Activated naive CD4-positive, alpha-beta T cell treated with anti-CD3 and anti-CD28 coated beads for 36 hours (primary cell): ENCODE measurements at places on chromosomes 6 and 20. TPM values are rescaled to one million over a fixed set of nuclear protein-coding genes. Genes with fewer than 3 reads are reported as not detected.

DNA sequence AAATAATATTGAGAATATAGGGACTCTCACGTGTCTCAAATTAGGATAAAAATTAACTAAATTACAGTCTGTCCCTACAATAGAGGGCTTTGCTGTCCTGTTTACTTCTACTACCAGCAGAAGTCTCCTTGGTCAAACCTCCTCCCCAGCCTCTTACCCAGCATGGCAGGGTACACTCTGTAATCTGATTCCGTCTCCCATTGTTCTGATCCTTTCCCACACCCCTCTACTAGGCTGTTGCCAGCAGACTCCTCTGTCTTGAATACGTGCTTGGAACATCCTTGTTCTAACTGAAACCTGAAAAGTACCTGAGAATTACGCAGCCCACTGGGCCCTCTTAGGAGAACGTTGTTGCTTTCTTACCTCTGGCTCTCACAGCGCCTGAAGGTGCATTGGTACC is 112.2 kb upstream of the PREP start:
- H3K36me3 ChIP-seq = no peaks in the 10 kb centered on the region
- no peak for DNase-seq
- peaks cover 27% of the 10 kb centered on the region for H3K27me3 ChIP-seq
- H3K4me1 ChIP-seq = no peaks in the 10 kb centered on the region

- H3K4me1 ChIP-seq = peaks cover 4% of the 10 kb centered on the region
- no peak for DNase-seq
- peak overlapping the region; percentile 21 for H3K27ac ChIP-seq
Observed at GRCh38 chr20:34943808-34944567, 11.6 kb downstream of the GSS start.

The HUS1B gene
- 0.67 TPM for total RNA-seq

GRCh38 chr6:142857796-142858555 is 87.0 kb downstream of the HIVEP2 start:
- no peak for DNase-seq
- H3K27me3 ChIP-seq = no peaks in the 10 kb centered on the region
- H3K36me3 ChIP-seq = peaks cover 14% of the 10 kb centered on the region
- H3K4me1 ChIP-seq = peaks cover 88% of the 10 kb centered on the region
- H3K4me3 ChIP-seq = peak overlapping the region; percentile 68

DNA sequence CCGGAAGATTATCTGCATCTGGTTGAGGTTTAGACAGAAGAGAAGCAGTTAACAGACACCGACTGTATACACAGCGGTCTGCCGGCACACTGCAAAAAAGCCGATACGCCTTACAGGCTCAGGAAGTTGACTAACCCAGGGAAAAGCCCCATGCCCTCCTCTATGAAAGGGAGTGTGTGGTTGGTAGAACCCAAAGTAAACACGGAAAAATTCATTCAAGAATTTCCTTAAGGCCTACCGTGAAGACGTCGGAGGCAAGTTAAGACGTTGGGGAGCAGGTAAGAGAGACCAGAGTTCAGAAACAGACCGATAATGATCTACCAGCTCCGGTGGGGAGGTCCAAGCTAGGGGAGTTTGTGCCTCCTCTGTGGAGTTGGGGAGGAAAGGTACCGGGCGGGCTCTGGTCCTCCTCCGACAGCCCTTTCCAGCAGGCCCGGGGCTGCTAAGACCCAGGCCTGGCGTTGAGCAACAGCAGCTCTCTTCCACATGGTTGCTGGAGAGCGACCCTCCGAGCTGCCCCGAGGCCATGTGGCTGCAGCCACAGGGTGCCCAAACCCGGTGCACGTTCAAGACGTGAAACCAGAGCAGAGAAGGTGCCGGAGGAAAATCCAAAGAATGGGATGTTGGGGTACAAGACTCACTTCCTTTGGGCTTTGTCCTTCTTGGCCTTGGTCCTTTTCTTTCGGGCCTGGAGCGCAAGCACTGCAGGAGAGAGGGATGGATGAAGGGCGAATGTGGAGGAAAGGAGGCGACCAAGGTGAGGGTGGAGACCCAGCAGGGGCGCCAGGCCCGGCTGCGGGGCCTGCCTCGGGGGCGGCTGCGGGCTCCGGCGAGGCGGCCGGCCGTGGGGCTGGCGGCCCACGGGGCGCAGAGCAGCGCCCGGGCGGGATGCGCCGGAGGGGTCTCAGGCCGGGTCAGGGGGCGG is 809 bp downstream of the SRPK1 start:
- peaks cover 28% of the 10 kb centered on the region for H3K36me3 ChIP-seq
- DNase-seq = peak; percentile 78
- H3K27ac ChIP-seq = peak overlapping the region; percentile 98
- H3K4me3 ChIP-seq = peak overlapping the region; percentile 99

- H3K4me1 ChIP-seq = peaks cover 5% of the 10 kb centered on the region
- H3K36me3 ChIP-seq = peaks cover 31% of the 10 kb centered on the region
- DNase-seq = no peak
Observed at GRCh38 chr6:20811109-20811761, 277.0 kb downstream of the CDKAL1 start.

DNA sequence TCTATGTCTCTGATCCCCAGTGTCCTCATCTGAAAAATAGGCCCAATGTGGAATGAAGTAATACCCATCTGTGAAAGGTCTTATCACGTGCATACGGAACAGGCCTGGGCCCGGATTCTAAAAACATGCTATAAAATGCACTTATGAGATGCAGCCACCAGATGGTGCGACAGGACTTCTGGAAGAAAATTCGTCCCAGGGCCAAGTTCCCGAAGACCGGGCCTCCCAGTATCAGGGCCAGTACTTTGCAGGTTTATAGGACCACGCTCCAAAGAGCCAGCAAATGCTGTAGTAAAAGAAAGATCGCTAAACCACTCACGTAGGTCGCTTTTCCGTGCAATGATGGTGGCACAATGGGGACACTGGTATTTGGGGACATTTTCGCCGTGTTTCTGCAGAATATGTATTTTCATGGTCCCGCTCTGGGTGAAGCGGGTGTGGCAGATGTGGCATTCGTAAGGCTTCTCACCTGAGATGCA is 10.6 kb downstream of the CTCFL start:
- no peak overlapping the region for H3K4me3 ChIP-seq
- no peaks in the 10 kb centered on the region for H3K36me3 ChIP-seq

DNA sequence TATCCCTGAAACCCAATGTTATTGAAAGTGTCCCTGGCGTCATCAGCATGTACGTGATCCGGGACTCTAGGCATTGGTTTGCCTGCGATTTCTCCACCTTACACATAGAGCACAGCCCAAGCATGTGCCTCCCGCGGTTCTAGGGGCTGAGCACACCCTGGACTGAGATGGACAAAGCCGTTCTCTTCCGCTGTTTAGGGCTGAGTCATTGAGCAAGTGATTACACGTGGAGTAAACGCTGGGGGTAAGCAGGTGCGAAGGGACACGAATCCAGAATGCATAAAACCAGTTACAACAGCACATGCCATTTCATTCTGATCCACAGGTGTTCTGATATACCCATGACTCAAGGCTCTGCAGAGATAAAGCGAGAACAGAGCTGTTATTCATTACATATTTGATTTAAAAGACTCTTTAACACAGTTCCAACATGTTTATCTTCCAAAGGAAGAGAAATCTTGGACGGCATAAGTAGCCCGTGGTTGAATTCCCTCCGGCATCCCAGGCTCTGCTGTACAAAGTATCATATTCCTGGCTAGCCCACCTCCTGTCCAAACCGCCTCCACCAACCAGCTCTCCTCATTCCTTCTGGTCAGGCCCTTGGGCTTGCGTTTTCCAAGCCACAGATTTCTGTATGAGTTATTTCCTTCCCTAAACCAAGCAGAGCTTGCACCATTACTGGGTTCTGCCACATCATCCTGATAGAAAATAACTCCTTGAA is 36.1 kb upstream of the THBS2 start:
- no peaks in the 10 kb centered on the region for H3K36me3 ChIP-seq
- no peak overlapping the region for H3K4me3 ChIP-seq
- no peak for DNase-seq
- H3K27ac ChIP-seq = no peak overlapping the region

DNA sequence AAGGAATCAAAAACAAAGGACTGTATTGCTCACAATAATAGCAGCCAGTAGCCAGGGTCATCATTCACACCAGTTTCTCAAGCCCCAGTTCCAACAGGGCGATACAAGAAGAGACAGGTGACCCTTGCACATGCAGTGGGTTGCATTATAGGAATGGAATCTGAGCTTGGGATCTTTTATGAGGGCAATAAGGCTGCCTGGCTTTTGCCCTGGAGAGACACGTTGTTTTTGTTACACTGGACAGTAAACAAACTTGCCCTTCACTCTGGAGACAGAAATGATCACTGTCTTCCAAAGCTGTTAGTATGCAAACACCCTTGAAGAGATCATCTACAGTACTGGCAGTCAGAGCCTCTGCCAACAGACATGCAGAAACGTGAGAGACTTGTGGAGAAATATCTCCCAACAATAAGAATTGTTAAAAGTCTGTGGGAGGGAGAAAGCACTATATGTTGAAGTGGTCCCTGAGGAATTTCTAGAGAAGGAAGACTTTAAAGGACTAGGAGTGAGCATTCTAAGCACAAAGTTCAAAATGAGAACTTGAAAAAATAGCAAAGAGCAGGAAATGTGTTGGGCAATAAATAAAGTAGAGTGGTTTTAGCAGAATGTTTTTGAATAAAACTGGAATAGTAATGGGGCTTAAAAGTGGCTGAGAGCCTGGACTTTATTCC is 6.2 kb upstream of the COL12A1 start:
- H3K36me3 ChIP-seq = no peaks in the 10 kb centered on the region
- H3K27me3 ChIP-seq = peaks cover 47% of the 10 kb centered on the region
- H3K27ac ChIP-seq = no peak overlapping the region
- no peak for DNase-seq
- H3K4me3 ChIP-seq = no peak overlapping the region

DNA sequence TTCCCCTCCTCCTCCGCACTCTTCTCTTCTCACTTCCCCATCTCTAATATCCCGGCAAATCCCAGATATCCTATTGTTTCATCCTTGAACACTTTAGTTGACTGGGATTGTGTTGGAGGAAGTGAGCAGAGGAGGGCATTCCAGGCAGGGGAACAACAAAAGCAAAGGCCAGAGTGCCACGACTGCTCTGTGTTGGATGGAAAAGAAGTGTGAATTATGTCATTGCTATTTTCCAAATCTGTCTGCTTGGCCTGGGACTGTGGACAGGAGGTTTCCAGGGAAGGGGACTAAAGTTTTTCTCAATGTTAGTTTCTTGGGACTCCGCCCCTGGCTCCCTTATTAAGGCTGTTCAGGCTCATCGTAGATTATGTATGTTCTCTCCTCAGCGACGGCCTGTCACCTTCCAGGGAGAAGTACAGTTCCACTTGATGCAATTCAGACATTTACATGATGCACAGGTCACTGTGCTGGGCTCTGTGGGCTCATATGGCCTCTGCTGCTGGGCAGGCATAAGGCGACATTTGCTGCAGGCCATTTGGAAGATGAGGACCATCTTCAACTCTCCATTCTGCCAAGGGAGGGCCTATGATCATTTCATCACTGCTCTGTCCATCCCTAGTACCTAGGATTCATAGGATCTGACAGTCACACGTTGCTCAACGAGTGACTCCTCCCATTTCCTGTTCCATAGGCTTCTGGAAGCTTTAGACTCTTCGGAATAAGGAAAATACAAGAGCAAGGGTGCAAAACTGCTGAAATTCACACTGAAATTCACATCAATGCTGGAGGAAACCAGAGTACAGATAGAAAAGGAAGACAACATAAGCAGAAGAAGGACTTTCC is 99.1 kb upstream of the KCNK16 start:
- peaks cover 6% of the 10 kb centered on the region for H3K4me1 ChIP-seq
- peaks cover 2% of the 10 kb centered on the region for H3K27me3 ChIP-seq
- H3K27ac ChIP-seq = no peak overlapping the region
- no peak for DNase-seq
- H3K36me3 ChIP-seq = no peaks in the 10 kb centered on the region
- no peak overlapping the region for H3K4me3 ChIP-seq

DNA sequence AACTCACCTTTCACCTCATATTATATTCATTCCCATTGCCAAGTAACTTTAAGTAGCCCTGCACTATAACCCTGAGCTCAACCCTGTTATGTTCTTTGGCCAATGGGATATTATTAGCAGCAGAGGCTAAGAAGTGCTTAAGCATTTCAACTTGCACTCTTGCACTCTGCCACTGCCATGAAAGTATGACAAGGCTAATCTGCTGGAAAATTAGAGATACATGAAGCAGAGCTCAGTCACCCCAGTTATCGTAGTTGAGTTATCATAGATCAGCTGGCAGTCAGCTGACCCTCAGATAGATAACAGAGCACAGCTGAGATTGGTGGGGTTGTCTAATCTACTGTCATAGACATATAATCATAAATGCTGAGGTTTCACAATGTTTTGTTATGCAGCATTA is 209.4 kb upstream of the RUNX2 start:
- no peak overlapping the region for H3K27ac ChIP-seq
- no peaks in the 10 kb centered on the region for H3K27me3 ChIP-seq
- no peak overlapping the region for H3K4me3 ChIP-seq
- no peak for DNase-seq

- H3K36me3 ChIP-seq = no peaks in the 10 kb centered on the region
- no peaks in the 10 kb centered on the region for H3K4me1 ChIP-seq
- no peak overlapping the region for H3K4me3 ChIP-seq
- DNase-seq = no peak
Observed at GRCh38 chr20:61643656-61644377, 391.8 kb downstream of the CDH4 start.

DNA sequence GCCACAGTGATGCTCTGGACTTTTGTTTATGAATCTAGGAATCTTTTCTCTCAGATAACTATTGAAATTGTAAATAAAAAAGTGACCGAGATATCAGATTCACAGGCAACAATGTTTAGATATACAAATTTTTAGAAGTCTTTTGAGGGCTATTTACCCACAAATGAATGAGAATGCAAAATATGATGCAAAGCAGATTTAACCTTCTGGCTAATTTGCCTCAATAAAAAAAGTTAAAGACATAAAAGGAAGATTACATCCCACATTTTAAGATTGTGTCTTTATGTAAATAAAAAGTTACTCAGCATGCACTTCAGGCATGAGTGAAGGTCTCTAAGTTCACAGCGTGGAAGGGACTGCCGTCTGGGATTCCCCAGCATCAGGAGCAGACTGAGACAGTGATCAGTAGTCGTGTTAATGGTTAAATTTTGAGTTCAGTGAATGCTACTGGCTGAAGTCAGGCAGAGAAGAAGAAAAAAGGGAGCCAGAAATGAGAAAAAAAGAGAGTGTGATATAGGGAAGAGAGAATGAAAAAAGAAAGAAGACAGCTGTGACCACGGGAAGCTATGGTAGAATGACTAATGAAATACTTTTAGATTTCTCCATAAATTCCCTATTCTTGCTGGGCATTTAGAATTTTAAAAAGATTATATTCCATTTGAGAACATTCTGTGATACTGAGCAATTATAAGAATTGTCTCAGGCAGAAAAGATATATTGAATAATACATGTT is 93.6 kb downstream of the MYB start:
- H3K4me3 ChIP-seq = no peak overlapping the region
- no peak overlapping the region for H3K27ac ChIP-seq
- H3K27me3 ChIP-seq = peaks cover 6% of the 10 kb centered on the region
- H3K36me3 ChIP-seq = no peaks in the 10 kb centered on the region

GRCh38 chr20:20743511-20744169 is 31.2 kb upstream of the RALGAPA2 start:
- peaks cover 2% of the 10 kb centered on the region for H3K4me1 ChIP-seq
- no peaks in the 10 kb centered on the region for H3K36me3 ChIP-seq
- no peak overlapping the region for H3K27ac ChIP-seq
- H3K4me3 ChIP-seq = no peak overlapping the region
- H3K27me3 ChIP-seq = peaks cover 9% of the 10 kb centered on the region
- no peak for DNase-seq
